IMR-90 (cell line): ENCODE measurements at places on chromosomes 4 and X. TPM values are rescaled to one million over a fixed set of nuclear protein-coding genes. Genes with fewer than 3 reads are reported as not detected.

Gene UCP1
- polyA plus RNA-seq: not detected in 2 replicates

Gene TLR2
- polyA plus RNA-seq: 0.03 TPM in 1 of 2 replicates, not detected in the other

Gene RAI2
- 0.04 and 0.07 TPM in 2 replicates for polyA plus RNA-seq

Gene CT47B1
- not detected in 2 replicates for polyA plus RNA-seq

DNA sequence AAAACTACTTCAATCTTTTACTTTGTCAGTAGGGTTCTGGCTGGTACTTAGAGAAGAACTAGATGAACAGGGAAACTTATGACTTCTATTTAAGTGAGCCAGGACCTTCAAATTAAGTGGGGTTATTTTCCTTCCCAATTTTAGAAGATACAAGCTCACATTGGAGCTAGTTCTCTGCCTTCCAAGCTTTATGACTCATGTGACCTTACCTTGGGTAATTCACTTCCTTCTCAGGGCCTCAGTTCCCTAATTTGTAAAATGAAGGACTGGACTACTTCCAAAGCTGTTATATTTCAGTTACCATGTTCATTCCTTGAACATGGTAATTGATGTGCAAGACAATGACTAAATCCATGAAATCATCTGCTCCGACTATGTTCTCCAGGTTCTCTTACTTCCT, 32.0 kb upstream of the DCX start:
- no peak for DNase-seq

- no peak for DNase-seq
Observed at GRCh38 chr4:1973218-1973617, 35.6 kb downstream of the NELFA start.

GRCh38 chrX:106036716-106037115, 1.8 kb downstream of the SERPINA7 start:
- DNase-seq: no peak

DNA sequence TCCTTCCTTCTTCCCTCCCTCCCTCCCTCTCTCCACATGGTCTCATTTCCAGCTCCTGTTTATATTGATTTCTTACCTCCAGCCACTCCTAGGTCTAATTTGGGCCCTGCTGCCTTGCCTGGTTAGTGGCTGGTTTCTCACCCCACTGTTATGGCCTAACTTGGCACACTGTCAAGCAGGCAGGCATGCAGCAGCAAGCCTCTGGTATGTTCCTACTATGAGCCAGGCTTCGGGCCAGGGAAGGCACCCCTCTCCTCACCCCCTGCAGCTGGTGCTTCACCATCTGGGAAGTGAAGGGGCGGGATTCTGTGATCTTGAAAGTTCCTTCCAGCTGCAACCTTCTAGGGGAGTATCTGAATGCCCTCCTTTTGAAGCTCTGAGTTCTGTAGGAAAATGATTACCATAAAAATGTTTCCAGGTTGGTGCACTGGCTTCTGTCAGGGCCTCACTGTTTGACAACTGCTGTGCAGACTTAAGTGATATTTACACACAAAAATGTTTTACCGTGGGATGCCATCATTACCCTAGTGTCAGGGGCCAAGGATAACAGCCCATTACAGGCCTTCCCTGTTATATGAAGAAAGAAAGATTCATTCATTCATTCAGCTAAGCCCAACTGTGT, 10.1 kb upstream of the VMA21 start:
- DNase-seq: peak; percentile 3

DNA sequence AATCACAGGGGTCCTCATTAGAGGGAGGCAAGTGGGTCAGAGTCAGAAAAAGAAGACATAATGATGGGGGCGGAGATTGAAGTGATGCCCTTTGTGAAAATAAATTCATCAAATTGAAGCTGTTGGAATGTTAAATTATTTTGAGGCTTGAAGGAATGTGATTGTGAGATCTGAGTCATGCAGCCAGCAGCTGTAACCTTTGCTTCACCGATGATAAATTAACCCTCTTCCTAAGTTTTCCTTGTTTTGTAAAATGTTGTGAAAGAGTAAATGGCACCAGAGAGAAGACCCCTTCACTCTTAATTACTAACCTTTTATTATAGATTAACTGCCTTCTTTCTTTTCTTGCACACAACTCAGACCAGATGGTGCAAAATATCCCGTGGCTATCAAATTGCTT, 47.7 kb upstream of the FAM9A start:
- peak; percentile 19 for DNase-seq

DNA sequence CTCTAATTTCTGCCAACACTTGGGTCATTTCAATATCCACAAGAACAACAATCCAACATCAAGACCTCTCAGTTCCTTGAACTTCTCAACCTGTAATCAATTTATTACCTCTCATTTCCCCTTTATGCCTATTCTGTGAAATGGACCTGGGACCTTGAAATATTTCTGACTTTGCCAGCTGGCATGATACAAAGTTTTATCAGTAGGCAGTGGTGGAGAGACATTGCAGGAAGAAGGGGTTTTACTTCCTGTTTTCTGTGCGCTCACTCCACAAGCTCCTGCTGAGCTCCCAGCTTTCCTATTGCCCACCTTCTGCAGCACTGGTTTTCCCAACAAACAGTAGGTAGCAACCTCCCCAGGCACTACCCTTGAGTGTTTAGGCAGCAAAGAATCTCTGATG, 3.5 kb upstream of the ARHGEF6 start:
- no peak for DNase-seq

DNA sequence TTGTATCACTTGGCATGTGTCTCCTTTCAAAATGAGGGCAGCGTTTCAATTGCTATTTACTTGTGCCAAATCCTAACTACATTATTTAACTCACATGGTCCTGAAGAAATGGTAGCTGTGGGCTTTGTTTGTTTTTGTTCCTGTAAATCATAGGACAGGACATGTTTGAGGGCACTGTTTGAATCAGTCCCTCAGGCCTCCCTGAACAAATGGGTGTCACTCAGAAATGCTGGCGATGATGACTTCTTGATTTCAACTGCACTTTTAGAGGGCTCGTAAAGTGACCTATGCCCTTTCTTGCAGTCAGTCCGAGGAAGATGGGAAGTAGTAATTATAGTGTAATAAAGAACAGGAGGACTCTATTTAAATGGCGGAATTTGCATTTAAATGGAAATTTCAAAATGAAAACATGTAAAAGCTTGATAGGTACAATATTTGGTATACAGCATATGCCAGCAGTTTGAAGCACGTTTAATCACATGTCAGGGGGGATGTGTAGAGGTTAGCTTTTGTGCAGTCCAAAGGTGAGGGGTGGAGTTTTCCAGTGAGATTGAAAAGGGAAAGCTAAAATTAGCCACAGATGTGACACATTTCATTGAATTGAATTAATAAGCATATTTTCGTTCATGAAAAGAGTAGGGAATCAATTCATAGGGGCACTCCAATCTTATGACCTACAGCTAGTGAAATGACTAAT, 1958.7 kb upstream of the IGFBP7 start:
- DNase-seq: no peak

DNA sequence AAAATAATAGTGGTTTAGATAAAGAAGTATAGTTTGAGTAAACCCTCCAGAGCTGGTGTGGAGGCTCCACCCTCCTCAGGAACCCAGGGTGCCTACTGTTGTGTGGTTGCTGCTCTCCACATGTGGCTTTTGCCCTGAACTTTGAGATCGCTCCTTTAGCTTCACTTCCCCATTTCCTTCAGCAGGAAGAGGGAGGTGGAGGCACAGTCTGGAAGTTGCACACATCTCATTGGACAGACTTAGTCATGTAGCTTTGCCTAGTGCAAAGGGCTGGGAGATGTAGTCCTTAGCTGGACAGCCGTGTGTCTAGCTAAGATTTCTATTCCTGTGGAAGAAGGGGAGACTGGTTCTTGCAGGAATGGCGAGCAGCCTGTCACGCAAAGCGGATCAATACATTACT, 37.9 kb downstream of the RGS12 start:
- DNase-seq: no peak
